ENCODE measurements at places on chromosomes 11 and 22.
A peak's percentile ranks its signal among the peaks of the same experiment; 100 is the strongest.

DNA sequence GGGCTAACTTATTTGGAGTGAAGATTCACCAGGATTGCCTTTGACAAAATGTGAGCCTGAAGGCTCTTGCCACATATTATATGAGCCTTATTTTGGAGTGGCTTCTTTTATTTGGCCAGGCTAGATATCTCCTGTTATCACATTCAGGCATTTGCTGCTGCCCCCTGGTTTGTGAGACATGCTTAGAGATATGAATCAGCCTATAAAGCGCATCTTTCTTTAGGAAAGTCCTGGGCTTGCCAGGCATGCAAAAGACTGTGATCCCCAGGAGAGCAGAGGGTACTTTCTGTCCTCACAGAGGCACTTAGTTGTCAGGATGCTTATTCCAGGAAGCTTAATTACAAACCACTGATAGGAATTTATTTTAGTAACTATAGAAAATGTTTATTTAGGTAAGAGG, 333.3 kb downstream of the FAT3 start:
- DNase-seq: no peak

DNA sequence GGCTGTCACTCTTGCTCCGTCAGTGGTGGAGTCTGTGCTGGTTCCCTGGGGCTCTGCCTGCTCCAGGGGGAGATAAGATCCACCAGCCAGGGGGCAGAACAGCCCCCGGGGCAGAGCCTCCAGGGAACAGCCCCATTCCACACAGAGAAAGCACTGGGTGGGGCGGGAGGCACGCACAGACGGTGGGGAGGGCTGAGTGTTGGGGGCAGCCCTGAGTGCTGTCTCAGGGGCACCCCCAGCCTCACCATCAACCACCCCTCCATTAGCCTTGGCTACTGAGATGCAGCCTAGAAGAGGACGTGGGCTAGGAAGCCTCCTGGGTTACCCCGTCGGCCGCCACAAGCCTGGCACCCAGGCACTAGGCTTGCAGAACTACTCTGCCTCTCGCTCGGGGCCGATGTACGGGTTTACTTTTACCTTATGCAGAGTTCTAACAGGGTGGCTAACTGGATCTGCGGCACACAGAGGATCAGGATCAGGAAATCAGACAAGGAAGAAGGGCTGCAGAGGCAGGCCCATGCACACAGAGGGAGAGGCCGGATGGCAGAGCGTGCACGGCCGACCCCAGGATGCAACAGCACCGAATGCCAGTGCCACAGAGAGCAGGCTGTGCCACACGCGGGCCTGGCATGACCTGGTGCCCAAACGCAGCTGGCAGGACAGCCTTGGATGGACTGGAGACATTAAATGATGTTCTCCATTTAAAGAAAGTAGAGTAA, 140.5 kb downstream of the CTTN start:
- DNase-seq: peak; percentile 8

- DNase-seq: no peak
Measured at GRCh38 chr11:38562562-38562961, 1964.5 kb upstream of the RAG2 start.

GRCh38 chr11:11440144-11440543, 87.1 kb upstream of the CSNK2A3 start:
- no peak for DNase-seq

GRCh38 chr11:61516191-61516590, 7.6 kb downstream of the LRRC10B start:
- DNase-seq: no peak
